ENCODE measurements at places on chromosomes 5 and 9.

DNA sequence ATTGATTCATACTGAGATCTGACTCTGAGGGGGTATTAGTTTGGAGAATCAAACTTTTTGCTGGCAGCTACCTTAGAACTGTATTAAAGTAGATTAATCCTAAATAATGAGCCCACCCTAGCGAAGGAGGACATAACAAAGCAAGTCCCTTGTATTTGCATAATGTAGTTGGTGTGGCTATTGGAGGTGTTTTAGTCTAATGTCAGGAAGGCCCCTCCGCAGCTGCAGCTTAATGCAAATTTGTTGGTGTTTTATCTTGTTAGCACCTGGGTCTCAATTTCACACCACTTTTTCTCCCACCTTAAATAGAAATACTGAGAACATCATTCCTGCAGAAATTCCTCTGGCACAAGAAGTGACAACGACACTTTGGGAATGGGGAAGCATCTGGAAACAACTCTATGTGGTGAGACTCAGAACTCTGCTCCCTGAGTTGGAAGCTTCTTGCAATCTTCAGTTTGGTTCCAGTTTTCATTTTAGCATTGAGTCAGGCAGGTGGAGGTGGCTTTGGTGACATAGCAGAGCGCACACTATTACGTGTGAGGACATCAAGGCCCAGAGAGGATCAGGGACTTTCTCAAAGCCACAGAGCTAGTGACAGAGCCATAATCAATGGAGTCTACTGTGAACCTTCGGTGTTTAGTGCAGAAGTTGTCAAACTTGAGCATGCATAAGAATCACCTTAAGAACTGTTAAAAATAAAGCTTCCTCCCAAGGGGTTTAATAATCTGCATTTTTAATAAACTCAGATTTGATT lies 33.9 kb downstream of the DOCK2 start:
- no peak for DNase-seq

GRCh38 chr5:140481758-140482157 lies 65.7 kb upstream of the EIF4EBP3 start:
- DNase-seq, result no peak

- no peak for DNase-seq
Observed at GRCh38 chr9:78685471-78685870, 388.5 kb downstream of the PSAT1 start.

DNA sequence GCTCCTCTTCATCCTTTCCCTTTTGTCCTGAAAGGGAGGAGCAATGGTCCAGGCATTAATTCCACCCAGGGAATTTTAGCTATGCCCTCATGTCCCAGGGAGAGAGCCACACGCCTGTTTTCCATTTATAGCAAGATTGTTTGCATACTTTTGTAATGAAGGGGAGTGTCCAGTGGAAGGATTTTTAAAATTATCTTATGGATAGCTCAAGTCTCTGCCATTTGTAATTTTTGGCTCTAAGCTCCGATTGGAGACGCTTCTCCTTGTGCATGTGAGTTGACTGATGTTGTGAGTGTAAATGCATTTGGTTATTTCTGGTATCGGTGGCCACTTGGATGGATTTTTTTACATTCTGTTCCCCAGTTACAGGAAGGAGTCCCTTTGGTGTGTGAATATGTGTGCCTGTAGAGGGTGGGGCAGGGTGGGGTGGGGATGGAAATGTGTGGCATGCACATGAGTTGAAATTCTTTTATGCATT lies 7.2 kb upstream of the RPL26L1 start:
- DNase-seq, result no peak

GRCh38 chr5:171965745-171966144 lies 40.7 kb downstream of the FBXW11 start:
- no peak for DNase-seq

Measured in DMS 273 treated with DMSO at 0.1 percent for 48 hours (cell line).